Naive thymus-derived CD8-positive, alpha-beta T cell (primary cell): ENCODE measurements at places on chromosomes 7 and 10.

GRCh38 chr10:58796242-58796641 lies 283.6 kb downstream of the BICC1 start:
- no peak for DNase-seq

- peak; percentile 26 for DNase-seq
These were observed 129.3 kb downstream of the PKD1L1 start for GRCh38 chr7:47818796-47819606.

DNA sequence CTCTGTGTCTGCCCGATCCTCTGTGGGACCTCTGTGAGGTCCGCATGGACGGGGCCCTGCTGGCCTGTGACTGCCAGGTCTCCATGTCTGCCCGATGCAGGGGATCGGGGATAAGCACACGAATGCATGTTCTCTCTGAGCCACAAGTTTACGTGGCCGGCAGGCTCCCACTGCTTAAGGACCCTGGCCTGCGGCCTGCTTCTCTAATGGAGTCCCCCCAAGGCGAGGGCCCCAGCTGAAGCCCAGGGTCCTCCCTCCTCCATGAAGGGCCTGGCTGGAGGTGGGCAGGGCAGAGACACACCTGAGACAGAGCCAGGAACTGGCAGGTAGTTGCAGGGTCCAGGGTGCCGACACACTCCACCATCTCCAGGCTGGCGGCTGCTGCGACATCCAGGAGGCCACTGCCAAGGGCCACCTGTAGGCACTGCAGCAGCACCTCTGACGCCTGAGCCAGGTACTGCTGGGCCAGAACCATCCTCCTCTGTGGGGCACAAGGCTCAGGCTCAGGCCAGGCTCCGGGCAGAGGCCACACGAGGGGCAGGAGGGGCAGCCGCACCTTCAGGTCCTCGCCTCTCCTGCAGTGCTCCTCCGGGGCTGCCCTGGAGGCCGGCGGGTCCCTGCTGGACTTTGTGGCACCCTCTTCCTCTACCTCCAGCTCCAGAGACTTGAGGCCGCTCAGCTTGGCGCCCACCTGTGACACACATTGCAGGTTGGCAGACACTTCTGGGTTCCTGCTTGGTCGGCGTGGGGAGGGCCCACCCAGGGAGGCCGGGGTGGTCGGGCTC lies 60.9 kb upstream of the NKX6-2 start:
- DNase-seq: no peak

- DNase-seq: no peak
These were observed 513.6 kb downstream of the ATRNL1 start for GRCh38 chr10:115606741-115607140.

- no peak for DNase-seq
These were observed 262.7 kb downstream of the WDR11 start for GRCh38 chr10:121113911-121114310.

DNA sequence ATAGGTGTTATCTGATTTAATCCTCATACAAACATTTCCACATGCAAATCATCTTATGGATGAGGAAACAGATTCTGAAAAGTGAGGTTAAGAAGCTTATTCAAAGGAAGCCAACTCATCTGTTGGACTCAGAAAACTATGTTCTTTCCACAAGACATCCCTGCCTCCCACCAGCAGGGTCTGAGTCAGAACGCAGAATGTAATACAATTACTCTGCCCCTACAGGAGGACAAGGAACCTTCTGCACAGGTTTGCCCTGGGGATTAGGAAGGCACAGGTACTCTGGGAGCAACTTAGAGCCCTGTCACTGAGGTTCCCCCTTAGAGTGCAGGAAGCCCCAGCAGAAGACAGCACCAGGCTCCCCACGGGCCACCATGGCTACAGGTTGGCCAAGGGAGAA lies 255.7 kb downstream of the TNS3 start:
- DNase-seq: no peak

- DNase-seq: no peak
These were observed 10.1 kb downstream of the SLC39A12 start for GRCh38 chr10:17961551-17962422.

DNA sequence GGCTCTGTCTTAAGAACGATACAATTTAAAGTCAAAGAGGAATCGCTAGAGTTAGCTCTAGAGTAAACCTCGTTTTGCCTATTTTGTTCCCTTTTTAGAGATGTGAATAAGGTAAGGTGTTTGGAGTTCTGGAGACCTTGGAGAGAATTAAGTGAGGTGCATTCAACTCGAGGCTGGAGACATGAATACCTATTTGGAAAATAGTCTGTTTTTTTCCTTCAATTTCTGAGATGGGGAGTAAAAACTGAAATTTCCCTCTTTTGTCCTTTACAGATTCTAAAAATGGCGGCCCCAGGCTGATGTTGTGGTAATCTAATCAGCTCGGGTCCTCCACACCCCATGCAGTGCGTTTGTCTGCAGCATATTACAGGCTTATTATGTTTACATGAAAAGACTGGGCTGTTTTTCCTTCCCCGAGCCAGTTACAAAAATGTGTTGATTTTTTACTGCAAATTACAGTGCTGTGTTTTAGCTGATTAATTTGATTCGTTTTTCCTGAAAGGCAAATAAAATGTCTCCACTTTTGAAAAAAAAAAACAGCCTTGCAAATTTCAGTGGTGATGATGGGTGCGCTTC lies 1.5 kb downstream of the KMT2E start:
- DNase-seq: no peak

DNA sequence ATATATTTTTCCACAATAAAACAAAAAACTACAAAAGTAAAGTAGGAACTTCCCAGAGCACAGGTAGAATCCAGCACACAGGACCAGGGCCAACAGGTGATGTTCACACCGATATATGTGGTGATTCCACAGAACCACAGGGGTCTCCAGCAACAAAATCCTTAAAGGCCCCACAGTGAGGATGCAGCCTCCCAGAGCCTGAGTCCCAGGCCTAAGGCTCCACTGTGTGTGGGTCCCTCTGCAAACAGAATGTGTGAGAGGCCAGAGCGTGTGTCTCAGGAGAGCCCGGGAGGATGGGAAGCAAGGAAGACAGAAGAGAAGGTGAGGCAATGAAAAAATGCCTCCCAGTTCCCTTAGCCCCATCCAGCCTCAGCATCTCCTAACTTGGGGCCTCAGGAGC lies 173.9 kb downstream of the GRID1 start:
- no peak for DNase-seq

- no peak for DNase-seq
These were observed 28.4 kb upstream of the ITGA8 start for GRCh38 chr10:15748126-15748525.

GRCh38 chr10:17544465-17544864 lies 72.7 kb downstream of the HACD1 start:
- no peak for DNase-seq

DNA sequence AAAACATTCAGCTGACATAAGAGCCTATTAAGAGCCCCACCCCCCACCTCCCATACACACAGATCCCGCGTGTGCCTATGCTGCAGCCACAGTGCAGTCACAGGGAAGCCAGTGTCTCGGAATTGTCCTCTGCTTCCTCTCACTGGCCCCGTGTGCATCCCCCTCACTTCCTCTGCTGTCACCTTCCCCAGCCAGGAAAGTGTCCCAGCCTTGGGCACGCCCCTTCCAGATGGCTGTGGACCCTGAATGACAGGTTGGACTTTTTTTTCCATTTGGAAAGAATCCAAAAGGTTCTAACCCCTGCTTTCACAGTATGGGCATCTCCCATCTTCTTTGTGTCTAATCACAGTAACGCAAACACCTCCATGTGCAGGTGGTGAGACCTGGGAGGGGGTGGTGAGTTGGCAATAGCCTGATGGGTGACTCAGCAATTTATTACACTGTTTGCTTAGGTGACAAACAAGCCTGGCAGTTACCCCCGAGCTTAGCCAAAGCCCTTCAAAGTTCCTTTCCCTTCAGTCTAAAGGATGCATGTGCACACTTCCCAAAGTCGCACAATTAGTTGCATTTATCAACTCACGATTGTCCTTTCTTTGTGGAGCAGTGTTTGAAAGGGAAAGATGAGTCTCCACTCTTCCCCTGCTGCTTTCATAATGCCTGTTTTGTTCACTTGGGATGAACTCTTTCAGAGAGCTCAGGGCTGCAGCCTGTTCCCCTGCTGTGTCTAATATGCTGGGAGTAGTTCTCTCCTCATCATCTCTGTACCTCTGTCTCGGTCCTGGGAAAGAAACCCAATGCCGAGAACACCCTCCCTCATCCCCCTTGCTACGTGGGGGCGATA lies 67.5 kb upstream of the EFCAB10 start:
- no peak for DNase-seq

GRCh38 chr10:43255634-43256431 lies 11.0 kb downstream of the RASGEF1A start:
- peak; percentile 3 for DNase-seq

GRCh38 chr10:29130190-29130673 lies 158.6 kb upstream of the LYZL1 start:
- DNase-seq: no peak
